Stimulated activated CD4-positive, alpha-beta T cell treated with anti-CD3 and anti-CD28 coated beads, Interleukin-12 subunit alpha, Interleukin-12 subunit beta, amount 100 ng/mL, for 24 hours (primary cell): ENCODE measurements at places on chromosomes 13 and 19.

- no peak for DNase-seq
Measured at GRCh38 chr13:49132479-49133002, 87.6 kb upstream of the MLNR start.

- no peak for DNase-seq
Measured at GRCh38 chr13:88235441-88235840, 564.3 kb downstream of the SLITRK5 start.

- DNase-seq, result no peak
Measured at GRCh38 chr13:96460609-96461008, 370.7 kb downstream of the HS6ST3 start.

DNA sequence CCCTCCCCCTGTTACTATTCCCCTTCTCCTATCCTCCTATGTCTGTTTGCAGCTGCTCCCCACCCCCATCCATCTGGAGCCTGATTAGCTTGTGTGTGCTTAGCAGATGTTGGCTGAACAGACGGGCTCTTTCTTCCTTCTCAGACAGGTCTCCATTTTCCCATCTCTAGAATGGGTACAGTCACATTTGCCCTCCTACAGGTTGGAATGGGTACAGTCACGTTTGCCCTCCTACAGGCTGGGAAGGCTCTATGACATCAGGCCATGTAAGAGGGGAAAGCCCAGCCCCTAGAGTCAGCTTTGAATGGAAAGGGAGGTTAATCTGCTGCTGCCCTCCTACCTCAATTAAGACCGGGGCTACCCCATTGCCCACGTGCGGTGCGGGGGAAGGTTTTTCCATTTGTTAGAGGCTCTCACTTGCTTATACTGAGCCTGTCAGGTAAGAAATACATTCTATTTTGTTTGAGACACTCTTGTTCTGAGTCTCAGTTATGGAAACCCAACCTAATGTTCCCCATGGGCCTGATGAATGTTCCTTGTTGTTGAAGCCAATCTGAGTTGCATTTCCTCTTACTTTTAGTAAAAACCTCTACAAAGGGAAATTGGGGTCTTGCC lies 2.2 kb upstream of the CLEC17A start:
- DNase-seq, result peak; percentile 31

- DNase-seq, result no peak
Measured at GRCh38 chr19:19372656-19373416, 32.6 kb upstream of the GATAD2A start.

- DNase-seq, result no peak
Measured at GRCh38 chr13:112143753-112144615, 77.0 kb downstream of the SOX1 start.

DNA sequence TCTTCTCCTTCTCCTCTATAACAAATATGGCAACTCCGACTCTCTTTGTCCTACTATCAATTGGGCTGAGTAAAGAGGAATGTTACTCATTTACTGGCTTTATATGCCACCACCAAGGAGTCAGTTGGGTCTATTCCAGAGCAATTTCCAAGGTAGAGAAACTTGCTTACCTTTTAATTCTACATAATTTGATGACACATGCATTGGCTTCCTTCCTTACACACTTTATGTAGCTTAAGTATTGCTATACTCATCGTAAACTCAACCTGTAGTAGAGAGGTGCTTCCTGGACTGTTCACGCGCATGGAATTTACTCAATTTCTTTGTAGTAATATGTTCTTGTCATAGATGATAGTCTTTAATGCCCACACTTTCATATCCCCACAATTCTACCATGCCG lies 160.7 kb downstream of the LMO7 start:
- DNase-seq, result no peak
